ENCODE measurements at places on chromosomes 5 and 9.

DNA sequence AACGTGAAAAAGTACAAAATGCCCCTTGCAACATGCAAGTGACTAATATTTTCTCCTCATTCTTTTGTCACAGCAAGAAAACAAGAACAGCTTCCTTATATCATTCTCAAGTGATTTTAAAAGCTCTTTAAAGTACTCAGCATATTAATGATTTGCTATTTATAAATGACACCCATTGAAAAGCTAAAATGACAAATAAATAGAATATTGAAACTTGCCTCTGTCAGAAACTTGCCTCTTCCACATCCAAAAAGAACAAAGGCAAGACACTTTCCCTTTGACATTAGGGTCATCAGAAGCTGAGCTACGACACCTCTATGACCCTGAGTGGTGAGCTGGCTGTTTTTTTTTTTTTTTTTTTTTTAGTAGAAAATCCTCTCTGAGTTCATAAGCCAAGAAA, 339.6 kb upstream of the ITGA1 start:
- no peak for DNase-seq

DNA sequence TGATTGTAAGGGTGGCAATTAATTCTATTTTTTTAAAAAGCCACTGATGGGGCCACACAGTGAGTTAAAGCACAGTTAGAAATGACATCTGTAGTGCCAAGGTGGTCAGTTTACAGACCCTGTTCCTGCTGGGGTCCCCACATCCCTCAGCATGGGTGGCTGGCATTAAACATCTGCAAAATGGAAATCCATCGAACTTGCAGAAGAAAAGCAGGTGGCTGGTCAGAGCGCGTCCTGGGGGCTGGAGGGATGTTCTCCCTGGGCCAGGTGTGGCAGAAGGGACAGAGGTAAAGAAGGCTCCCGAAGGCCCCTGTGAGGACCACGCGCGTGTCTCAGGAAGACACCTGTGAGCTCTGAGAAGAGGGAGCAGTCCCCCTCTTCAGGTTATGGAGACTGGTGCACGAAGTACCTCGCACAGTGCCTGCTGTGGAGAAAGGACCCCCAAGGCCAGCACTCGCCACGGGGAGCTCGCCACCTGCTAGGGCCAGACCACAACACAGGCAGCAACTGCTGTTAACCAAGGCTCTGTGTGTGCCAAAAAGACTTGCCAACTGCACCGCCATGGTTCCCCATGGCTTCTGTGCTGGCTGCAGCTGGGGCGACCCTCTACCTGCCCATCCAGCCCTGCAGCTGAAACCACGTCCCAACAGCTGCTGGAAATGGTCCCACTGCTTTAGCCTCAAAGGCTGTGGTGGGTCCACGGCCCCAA, 65.2 kb downstream of the RASGEF1C start:
- DNase-seq = no peak

- DNase-seq = no peak
These were observed 69.9 kb downstream of the AUH start for GRCh38 chr9:91291866-91292265.

GRCh38 chr5:91898898-91899297, 515.8 kb upstream of the ARRDC3 start:
- no peak for DNase-seq

GRCh38 chr5:78404682-78405293, 44.4 kb downstream of the SCAMP1 start:
- no peak for DNase-seq

DNA sequence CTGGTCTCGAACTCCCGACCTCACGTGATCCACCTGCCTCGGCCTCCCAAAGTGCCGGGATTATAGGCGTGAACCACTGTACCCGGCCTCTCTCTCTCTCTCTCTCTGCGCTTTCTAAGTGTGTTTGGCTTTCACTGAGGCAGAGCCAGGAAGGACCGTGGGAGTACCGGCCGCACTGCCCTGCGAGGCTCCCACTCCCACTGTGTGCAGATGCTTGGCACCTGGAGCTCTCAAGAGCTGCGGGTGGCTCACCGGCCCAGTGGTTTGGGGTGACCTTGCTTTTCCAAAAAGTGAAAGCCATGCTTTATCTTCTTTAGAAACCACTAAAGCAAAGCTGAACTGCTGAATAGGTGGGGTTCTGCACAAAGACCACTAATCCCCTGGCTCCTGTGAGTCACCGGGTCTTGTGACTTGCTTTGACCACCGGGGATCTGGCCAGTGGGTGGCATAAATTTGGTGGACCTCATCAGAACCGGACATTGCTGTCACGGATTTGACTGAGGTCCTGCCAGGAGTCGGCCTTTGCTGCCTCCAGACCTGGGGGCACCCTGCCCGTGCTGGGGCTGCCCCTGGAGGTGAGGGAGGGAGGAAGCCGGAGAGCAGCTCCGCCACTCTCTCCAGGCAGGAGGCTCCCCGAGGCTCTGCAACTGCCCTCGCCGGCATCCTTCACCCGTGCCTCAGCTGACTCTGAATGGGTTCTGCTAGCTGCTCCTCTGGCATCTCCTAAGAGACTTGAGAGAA, 228.9 kb downstream of the FANCC start:
- DNase-seq = no peak

GRCh38 chr5:44085083-44085482, 304.1 kb downstream of the FGF10 start:
- no peak for DNase-seq

- peak; percentile 42 for DNase-seq
These were observed at the start of gene SV2C for GRCh38 chr5:76082772-76083554. Gene SV2C (plus strand): TSS chr5:76083383. CDS start chr5:76131751, 48,368 bp downstream.

GRCh38 chr5:124583469-124584350, 162.7 kb downstream of the ZNF608 start:
- no peak for DNase-seq

DNA sequence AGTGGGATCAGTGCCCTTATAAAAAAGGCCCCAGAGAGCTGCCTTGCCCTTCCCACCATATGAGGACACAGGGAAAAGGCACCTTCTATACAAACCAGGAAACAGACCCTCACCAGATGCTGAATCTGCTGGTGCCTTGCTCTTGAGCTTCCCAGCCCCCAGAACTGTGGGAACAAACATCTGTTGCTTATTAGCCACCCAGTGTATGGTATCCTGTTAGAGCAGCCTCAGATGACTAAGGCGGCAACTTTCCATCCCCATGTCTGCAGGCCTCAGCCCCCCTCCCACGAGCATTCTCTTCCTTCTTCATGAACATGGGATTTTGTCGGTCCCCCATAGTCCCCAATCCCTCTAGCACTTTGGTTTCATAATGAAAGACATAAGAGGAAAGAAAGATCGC, 202.5 kb upstream of the GAS1 start:
- no peak for DNase-seq

DNA sequence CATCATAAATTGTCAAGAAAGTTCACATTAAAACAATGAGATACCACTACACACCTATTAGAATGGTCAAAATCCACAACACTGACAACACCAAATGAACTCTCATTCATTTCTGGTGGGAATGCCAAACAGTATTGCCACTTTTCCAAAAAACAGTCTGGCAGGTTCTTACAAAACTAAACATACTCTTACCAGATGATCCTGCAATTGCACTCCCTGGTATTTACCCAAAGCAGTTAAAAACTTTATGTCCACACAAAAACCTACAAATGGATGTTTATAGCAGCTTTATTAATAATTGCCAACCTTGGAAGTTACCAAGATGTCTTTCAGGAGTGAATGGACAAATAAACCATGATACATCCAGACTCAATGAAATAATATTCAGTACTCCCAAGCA, 56.8 kb downstream of the ZNF608 start:
- no peak for DNase-seq

GRCh38 chr9:25472085-25472607, 206.1 kb downstream of the TUSC1 start:
- DNase-seq = no peak

DNA sequence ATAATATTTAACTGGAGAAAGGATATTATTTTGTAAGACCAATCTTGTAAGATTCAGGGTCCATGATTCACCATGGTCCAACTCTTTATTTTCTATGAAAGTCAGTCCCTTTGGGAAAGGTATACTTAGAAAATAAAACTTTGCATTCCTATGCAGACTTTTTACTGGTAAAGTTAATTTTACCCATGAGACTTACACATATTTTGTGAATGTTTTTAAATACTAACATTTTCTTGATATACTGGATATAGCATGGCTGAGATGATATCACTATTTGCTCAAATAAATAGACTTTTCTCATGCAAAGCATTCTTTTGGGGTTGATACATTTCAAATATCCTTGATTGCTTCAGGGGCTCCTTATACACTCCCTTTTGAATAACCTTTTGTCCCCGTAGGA, 512.1 kb downstream of the MAN2A1 start:
- no peak for DNase-seq

GRCh38 chr5:30918171-30918570, 275.3 kb upstream of the CDH6 start:
- no peak for DNase-seq

GRCh38 chr9:35001803-35002502, 12.4 kb downstream of the DNAJB5 start:
- DNase-seq = no peak

- DNase-seq = no peak
These were observed 45.4 kb downstream of the HABP4 start for GRCh38 chr9:96495341-96495740.

DNA sequence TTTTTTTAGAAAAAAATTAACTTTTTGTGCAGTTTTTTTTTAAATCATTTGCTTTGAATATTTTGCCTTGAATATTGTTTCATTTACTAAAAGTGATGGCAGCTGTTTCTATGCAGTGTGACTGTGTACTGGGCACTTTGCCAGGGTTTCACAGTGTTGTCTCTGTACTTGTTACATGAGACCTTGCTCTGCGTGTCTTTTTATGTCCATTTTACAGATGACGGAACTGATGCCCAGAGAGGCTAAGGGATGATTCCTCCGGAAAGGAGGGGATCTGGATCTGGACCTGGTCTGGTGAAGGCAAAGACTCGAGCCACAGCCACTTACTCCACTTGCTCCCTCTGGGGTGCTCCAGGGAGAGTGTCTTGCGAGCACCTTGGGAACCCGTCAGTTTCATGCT, 124.8 kb upstream of the PTCH1 start:
- DNase-seq = no peak

GRCh38 chr5:72235725-72236124, 84.3 kb downstream of the MRPS27 start:
- DNase-seq = no peak

GRCh38 chr5:106443746-106444145, 1227.0 kb downstream of the EFNA5 start:
- no peak for DNase-seq

GRCh38 chr5:82812575-82812974, 264.6 kb downstream of the TMEM167A start:
- DNase-seq = no peak

GRCh38 chr9:133088146-133088750, 26.5 kb downstream of the CEL start:
- DNase-seq = no peak

DNA sequence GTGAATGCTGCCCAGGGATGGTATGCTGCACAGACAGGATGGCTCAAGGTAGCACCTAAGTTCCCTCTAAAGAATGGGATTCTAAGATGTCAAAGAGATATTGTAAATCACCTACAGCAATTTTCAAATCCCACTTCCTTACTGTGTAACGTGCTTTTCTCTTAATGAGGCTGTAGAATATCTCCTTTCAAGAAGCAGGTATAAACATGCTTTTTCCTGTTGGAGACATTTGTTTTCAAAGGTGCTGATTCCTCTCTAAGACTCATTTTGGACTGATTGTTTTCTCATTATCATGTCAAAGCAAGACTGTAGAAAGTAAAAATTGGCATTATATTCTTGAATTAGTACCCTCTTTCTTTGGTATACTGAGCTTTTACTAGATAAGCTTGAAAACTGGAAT, 412.6 kb upstream of the PAPPA start:
- no peak for DNase-seq

GRCh38 chr9:86349271-86349670, 4.9 kb downstream of the TUT7 start:
- no peak for DNase-seq

- no peak for DNase-seq
These were observed 170.1 kb downstream of the GABBR2 start for GRCh38 chr9:98538626-98539031.

DNA sequence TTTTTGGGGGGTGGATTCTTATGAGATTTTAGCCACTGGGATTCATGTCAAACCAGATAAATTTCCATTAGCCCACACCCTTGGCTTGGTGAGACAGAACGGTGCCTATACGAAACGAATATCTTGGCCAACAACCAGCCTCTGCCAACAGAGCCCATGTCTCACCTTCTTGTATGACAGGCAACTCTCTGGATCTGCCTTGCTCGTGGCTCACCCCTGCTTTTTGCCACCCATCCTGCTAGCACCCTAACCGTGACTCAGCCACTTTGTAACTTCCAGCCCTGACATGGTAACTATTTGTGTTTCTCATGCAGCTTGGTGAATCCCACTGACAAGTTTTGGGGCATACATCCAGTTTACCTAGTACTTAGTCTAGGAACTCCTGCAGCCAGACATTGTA, 457.0 kb downstream of the SPATA31D1 start:
- no peak for DNase-seq

- DNase-seq = no peak
These were observed 33.0 kb upstream of the PANK3 start for GRCh38 chr5:168612123-168612522.

- DNase-seq = no peak
These were observed 72.3 kb upstream of the ANXA1 start for GRCh38 chr9:73079326-73079725.

DNA sequence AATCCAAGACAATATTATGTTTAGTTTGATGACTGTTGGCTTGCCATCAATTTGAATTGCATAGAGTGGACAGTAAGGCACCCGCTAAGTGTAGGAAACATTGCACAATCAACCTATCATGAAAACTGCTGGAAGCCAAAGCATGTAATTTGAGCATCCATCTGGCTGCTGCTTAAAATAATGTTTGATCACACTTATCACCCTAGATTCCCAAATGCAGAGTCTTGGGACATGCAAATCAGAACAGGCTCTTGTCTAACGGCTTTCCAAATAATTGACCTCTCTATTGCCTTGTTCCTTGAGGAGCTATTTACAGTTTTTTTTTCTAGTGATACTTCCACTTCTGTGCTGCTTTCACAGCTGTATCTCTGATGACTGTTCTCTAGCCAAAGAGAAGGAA, 342.1 kb downstream of the PRR16 start:
- no peak for DNase-seq

DNA sequence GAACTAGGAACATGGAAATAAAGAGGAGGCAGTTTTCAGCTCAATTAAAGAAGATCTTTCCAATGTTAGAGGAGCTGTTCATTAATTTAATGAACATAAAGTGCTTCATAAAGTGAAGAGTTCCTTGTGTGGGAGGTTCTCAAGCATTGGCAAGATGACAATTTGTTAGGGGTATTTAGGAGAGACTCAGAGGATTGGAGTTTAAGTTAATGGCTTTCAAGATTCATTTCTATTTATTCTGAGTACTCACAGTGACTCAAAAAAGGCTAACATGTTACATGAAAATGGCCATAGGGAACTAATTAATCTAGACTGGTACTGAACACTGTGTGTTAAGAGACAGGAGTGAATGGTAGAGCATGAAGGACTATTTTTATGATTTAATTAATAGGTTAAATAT, 55.4 kb upstream of the CDH12 start:
- DNase-seq = no peak

Data from putamen (tissue), 1 donor.